ENCODE measurements at places on chromosomes 1 and 21.

DNA sequence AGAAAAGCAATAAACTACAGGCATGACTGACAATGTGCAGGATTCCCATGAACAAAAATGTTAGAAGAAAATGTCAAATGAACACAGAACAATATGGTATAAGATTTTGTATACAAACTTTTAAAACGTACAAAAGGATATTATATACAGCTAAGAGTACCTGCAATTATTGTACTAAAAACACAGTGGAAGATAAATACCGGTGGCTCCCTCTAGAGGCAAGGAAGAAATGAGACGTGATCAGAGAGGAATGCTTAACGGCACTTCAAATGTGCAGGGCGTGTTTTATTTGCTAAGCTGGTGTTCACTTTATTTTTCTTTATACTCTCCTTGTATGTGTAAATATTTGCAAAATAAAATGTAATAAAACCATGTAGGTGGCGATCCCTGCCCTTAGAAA, 191.8 kb upstream of the SAMSN1 start:
- peak; percentile 28 for DNase-seq

GRCh38 chr1:25505656-25506385, 37.6 kb upstream of the LDLRAP1 start:
- DNase-seq, result no peak

DNA sequence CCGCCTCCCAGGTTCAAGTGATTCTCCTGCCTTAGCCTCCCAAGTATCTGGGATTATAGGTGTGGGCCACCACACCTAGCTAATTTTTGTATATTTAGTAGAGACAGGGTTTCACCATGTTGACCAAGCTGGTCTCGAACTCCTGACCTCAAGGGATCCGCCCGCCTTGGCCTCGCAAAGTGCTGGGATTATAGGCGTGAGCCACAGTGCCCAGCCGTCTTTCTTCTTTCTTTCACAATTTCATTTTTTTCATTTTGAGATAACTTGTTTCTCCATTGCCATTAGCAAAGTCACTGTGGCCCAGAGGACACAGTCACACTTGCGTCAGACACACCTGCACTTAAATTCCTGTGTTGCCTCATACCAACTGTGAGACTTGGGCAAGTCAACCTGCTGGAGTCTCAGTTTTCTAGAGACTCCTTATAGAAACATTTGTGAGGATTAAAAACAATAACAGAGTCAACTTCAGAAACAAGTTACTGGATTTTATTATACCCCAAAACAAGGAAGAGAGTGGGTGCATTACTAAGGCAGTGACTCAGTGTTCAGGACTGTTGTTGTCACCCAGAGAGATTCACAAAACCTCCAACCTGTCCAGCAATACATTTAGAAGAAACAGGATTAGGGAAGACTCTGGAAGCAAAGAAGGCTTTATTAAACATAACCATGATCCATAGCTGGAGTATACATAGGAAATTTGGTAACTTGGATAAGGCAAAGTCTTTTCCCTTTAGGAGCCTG, 2.6 kb downstream of the TEDDM1 start:
- DNase-seq, result no peak

DNA sequence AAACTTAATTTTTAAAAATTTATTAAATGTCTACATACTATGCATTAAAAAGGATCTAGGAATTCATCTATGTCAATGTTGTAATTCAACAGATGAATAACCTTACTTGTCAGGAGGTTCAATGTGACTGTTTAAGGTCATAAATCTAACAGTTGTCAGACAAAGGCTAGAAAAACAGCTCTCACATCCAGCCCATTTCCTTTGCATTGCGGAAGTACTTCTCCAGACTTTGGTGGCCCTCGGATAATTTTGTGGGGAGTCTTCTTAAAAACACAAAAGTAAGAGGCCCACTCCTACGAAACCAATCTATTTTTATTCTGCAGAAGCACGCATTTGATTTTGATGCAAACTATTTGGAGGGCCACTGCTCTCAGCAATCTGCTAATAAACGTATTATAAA, 122.6 kb upstream of the CHRM3 start:
- DNase-seq, result no peak

DNA sequence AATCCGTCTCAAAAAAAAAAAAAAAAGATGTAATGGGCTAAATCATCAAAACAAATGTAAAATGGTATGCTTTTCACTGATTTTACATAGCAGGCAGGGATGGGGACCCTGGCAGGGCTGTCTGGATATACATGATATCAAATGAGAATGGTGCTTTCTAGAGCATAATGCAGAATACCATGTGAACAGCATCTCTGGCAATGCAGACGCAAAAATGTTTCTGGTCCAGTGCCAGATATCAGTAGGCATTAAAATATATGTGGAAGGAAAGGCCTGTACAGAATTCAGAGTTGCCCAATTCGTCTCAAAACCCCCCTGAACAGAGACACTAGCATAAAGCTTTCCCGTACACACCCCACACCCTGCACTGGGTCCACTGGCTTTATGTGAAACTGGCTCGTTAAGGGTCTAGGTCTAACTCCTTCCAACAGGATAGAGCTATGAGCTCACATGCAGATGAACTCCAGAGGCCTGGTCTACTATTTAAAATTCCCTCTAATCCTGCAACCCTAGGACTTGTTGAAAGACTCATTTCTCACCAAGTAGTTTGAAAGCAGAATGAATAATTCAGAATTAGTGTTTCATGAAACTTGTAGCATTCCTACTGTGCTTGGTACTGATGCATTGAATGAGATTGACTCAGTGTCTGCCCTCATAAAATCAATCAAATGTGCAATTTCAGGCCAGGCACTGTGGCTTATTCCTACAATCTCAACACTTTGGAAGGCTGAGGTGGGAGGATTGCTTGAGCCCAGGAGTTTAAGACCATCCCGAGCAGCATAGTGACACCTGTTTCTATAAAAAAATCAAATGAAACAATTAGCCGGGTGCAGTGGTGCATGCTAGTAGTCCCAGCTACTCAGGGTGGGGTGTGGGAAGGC, 2.6 kb upstream of the MYSM1 start:
- DNase-seq, result no peak

- no peak for DNase-seq
Observed at GRCh38 chr1:151309811-151310323, 17.3 kb downstream of the PI4KB start.

GRCh38 chr1:2965676-2966075, 55.6 kb upstream of the ACTRT2 start:
- no peak for DNase-seq

GRCh38 chr1:165034136-165034809, 322.2 kb downstream of the LMX1A start:
- no peak for DNase-seq

DNA sequence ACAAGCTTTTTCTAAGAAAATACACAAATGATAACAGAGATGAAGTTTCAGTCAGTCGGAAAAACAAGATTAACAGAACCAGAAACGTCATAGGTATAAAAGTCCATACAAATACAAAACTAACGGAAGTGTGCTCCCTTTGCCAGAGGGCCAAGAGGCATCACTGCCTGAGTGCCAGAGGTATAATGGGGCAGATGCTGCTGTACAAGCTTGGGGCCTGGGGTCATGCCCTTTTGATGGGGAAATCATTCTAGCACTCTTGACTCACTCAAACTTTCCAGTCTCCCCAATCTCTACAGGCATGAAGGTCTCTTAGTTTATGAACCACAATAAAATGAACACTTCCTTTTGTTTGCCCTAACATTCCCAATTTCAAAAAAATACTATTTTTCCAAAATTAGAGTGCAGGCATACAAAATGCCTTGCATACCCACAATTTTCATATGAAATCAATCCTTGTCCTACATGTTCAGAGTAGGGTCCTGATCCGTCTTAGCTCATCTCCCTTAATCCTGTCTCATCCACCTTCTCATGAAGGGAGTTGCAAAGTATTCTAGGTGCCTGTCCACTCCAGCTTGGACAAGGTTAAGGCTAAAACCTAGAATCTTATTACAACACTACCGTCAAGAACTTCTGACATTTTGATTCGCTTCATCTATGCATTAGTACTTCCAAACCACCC, 1.5 kb downstream of the RPL22 start:
- no peak for DNase-seq

DNA sequence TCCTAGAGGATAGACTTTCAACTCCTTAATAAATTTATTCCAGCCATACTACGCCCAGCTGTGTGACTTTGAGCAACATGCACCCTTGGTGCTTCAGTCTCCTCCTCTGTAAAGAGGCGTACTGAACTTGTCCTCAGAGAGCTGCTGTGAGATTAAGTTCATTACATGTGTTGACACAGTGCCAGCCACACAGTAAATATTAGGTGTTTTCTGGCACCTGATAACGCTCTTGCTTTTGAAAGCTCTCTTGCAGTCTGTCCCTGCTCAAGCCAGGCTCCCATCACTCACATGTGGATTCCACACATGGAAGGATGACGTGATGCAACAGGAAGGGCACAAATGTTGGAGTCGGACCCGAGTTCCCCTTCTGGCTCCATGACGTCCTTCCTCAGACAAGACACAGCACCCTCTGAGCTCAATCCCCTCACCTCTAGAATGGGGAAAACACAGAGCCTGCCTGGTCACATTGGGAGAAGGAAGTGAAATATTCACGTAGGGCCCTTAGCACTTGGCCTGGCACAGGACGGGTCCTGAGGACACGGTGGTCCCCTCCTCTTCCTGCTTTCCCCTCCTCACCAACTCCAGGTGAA, 7.7 kb downstream of the IFNLR1 start:
- DNase-seq, result no peak

- DNase-seq, result no peak
Observed at GRCh38 chr1:162016631-162017030, 7.0 kb downstream of the OLFML2B start.

DNA sequence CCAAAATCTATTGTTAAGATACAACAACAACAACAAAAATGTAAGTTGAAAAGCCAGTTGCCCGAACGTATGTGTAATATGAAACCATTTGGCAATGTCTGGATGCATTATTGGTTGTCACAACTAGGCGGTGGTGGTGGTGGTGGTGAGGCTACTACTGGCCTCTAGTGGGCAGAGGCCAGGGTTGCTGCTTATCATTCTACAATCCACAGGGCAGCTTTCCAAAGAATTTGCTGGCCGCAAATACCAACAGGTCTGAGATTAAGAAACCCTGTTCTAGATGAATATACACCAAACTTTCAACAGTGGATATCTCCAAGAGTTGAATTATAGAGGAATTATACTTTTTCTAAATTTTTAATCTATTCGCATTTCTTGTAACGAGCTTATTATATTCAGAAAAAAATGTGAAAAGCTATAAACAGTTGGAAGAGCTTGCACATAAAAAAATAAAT, 26.8 kb upstream of the ZNF697 start:
- DNase-seq, result peak; percentile 73

- no peak for DNase-seq
Observed at GRCh38 chr1:212769459-212770167, 22.0 kb downstream of the NSL1 start.

- no peak for DNase-seq
Observed at GRCh38 chr1:13901039-13901438, 201.1 kb downstream of the PRDM2 start.

GRCh38 chr1:3814065-3814464, 17.8 kb upstream of the LRRC47 start:
- no peak for DNase-seq

DNA sequence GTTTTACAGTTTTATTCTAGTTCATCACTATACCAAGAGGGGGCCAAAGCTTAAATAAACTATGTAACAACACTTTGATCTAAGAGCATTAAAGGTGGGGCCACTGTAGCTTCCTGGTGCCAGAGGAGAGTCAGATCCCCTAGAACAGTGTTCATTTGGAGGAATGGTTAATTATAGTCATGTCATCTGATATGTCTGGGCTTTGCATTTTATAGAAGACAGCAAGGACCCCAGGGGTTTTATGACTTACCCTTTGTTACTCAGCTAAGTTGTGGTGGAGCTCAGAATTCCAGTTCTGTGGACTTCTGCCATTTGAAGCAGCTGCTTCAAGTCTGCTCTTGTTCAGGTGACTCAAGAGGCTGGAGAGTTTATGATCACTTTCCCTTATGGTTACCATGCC, 16.7 kb downstream of the KDM4A start:
- no peak for DNase-seq

- DNase-seq, result no peak
Observed at GRCh38 chr1:59949648-59950047, 23.1 kb upstream of the CYP2J2 start.

- no peak for DNase-seq
Observed at GRCh38 chr1:165365341-165365740, 8.8 kb upstream of the LMX1A start.

DNA sequence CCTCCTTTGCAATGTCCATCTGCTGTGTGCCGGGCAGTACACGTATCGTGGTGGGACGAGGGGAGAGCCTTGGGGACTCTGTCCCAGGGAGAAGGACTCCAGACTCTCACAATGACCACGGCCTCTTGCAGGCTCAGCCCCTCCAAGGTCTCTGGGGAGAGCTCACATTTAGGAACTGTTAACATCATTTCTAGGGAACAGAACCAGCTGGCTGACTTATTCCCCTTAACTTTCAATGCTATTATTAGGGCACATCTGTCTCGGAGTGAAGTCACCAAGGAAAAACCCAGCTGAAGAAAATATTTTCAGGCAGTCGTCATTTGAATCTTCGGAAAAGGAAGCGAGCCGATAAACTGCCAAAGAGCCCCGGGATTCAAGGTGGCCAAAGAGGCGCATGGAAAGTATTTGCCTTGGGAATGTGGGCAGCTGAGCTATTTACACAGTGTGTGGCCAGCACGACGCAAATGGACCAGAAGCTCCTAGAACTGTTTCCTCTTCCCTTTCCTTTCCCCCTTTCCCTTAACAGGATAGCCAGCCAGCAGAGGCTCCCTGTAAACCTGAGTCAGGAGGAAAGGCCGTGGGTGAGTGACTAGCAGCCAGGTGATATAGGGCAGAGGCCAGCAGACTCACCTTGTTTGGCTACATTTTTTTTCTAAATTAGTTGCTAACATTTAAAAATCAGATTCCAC, 74.5 kb downstream of the ITPKB start:
- peak; percentile 62 for DNase-seq

GRCh38 chr1:48740621-48741020, 36.1 kb downstream of the BEND5 start:
- DNase-seq, result no peak

- DNase-seq, result no peak
Observed at GRCh38 chr21:34815831-34816705, 147.3 kb downstream of the CLIC6 start.

GRCh38 chr1:247407180-247407616, 8.8 kb upstream of the NLRP3 start:
- no peak for DNase-seq

DNA sequence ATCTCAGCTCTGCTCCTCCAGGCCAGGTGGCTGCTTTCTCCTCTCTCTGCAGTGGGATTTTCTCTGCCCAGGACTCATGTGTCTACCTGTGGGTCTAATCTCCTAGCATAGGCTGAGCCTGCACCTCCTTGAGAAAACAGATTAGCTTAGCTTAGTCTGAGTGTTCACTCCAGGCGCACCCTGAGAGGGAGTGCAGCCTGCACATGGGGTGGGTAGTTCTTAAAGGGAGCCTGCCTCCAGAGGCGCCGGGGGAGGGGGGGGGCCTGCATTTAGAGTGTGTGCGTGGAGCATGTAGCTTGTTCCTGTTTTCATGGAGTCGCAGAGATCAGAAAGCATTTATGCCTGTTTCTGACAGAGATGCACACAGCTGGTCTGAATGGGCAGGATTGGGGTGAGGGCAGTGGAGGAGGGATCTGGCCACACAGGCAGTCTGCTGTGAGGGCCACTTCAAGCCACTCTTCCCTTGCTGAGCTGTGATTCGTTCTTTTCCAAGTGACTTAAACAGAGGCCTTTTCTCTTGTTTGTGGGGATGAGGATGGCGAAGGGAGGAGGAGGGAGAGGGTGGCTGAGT, 45.2 kb downstream of the GALNT2 start:
- DNase-seq, result no peak

GRCh38 chr1:177909416-177909815, 60.4 kb downstream of the SEC16B start:
- DNase-seq, result no peak
